H7 (cell line): ENCODE measurements at places on chromosomes 7 and 10.
A peak's percentile ranks its signal among the peaks of the same experiment; 100 is the strongest.

DNA sequence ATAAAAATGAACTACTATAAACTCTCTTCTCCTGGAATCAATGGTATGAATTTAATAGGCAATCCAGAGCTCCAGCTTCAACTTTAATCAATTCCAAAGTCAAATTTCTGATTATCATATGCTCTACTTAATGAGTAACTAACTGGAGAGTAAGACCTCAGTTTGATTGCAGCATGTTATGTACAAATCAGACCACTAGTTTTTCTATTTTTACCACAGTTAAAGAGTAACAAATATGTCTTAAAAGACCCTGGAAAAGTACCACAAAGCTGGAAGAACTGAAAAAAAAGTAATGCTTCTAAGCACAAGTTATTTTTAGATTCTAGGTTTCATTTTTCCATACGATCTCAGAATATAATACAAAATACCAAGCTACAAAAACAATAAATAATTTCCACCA, 56.0 kb upstream of the TNKS2 start:
- DNase-seq = no peak

DNA sequence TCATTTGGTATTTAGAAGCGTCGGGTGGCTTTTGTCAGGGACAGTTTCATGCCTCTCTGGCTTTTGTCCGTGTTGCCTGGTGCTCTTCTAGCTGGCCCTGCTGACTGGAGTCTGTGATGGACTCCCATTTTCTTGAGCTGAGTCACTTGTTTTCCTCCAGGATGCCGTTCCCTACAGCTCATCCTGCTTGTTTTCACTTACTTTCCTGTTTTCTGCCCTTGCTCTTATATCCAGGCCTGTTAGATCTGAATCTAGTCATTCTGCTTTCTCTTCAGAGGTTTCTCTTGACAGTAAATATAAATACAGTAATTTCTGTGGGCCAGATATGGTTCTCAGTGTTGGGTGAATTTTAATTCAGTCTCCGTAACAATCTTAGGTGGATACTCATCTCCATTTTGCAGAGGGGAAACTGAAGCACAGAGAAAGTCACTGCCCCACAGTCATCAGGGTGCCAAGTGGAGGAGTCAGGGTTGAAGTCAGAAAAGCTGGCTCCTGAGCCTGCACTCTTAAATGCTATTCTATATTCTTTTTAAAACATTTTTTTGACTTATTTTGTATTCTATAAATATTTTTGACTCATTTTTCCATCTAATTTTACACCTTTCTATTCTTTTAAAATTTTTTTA, 85.4 kb downstream of the CCNY start:
- no peak for DNase-seq

DNA sequence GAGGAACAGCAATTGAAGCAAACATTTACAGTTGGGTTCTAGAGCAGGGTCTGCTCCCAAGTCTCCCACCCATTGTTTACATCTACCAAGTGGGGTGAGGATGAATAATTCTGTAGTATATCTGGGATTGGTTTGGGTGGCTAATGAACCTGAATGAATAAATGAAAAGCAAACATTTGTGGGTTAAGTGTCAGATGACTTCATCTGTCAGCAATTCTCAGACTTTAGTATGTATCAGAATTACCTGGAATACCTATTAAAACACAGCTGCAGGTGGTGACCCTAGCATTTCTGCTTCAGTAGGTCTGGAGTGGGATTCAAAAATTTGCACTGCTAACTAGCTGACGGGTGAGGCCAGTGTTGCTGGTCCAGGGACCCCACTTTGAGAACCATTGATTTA, 18.0 kb upstream of the NPVF start:
- DNase-seq = no peak

DNA sequence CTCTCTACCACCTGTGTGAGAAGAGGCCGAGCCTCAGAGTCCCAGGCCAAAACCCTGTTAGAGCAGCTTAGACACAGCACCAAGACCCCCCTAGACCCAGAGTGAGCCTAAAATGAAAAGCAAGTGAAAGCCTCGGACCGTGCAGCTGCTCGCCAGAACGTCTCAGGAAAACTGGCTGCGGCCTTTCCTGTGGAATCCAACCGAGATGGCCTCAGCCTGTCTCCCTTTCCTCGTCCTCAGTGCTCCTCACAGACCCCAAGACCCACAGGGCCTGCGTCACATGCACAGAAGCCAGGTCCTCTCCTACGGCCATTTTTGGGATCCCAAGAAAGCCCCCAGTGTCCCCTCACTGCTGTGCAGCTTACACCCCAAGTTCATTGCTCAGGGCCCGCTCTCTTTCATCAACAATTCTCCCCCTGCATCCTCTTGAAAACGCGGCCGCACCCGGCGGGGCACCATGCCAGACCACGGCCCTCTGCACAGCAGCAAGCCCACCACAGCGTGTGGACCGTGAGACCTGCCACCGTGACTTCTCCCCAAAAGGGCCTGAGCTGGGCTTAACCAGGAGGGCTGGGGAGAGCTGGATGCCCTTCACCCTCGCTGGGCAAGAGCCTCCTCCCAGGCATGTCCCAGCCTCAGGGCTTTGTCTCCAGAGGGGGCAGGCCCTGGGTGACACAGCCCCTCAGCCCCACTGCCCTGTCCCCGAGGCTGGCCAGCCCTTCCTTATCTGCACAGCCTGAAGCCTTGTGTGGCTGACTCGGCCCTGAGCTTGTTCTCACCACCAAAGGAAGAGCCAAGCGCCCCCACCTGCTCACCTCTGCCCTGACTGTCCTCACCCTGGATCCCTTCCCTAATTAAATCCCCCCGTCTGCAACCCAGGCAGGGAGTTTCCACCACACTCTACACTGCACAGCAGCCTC, 142.9 kb downstream of the PTPRN2 start:
- DNase-seq = peak; percentile 77

GRCh38 chr10:121833387-121833786, 94.4 kb downstream of the ATE1 start:
- no peak for DNase-seq

GRCh38 chr10:101686133-101686925, 8.6 kb downstream of the FBXW4 start:
- DNase-seq = no peak
